Aorta (tissue), 5 donors: ENCODE measurements at places on chromosomes 7 and 10. TPM values are rescaled to one million over a fixed set of nuclear protein-coding genes. Genes with fewer than 3 reads are reported as not detected.

GNG11 gene
- polyA plus RNA-seq = 28.0 TPM

PLAU gene
- polyA plus RNA-seq = 9.6 TPM

ENO4 gene
- 0.41 TPM for polyA plus RNA-seq

SKIDA1 gene
- polyA plus RNA-seq = 0.15 TPM

GPNMB gene
- 175 TPM for polyA plus RNA-seq
